ENCODE measurements at places on chromosomes 2 and 18.

DNA sequence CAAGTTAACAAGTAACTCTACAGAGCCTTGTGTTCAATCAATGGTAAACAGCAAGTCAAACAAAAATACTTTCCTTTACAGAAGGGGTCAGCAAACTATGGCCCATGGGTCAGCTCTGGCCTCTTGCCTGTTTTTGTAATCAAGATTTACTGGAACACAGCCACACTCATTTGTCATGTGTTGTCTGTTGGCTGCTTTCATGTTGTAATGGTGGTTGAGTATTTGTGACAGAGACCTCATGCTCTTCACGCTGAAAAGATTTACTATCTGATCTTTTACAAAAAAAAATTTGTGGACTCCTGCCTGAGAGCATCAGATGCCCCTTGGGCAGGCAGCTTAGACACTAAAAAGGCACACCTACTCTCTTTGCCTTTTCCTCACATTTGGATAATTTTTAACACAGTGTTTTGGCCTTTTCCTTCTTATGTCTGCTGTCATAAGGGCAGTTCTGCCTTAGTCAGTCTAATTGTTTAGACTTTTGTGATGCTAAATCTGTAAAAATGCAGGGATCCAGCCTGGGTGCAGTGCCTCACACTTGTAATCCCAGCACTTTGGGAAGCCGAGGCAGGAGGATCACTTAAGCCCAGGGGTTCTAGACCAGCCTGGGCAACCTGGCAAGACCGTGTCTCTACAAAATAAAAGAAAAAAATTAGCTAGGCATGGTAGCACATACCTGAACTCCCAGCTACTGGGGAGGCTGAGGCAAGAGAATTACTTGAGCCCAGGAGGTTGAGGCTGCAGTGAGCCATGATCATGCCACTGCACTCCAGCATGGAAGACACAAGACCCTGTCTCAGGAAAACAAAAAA is 18.3 kb downstream of the IL1B start:
- DNase-seq = no peak

DNA sequence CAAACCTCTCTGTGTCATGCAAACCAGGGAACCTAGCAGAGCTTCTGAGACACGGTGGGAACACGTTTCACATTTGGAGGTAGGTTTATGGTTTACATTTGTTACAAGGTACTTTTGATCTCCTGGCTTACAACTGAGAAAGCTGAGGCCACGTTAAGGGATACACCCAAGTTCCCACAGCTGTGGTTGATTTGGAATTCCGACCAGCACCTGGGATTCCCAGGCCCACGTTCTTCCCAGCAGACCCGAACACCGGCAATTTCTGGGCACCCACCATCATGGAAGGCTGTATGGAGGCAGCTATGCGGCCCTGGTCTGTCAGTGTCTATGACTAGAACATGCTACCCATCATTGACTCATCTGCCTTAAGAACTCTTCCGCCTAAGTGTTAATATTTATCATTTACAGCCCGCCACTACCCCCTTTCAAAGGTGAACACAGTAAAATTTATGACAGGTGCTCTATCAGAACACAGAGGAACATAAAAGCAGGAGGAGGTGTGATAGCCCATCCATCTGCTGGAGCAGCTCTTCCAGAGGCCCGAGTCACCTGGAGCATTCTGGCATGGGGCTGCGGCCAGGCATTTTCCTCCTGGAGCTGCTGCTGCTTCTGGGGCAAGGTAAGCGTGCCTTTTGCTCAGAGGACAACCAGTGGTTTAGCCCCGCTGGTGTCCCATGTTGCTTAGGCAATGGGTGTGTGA is at the start of gene PLB1:
Gene PLB1 (plus strand): TSS at position 510 of the 700 bp plus-strand sequence. CDS start 55 bp downstream, at position 565.
- DNase-seq = no peak

DNA sequence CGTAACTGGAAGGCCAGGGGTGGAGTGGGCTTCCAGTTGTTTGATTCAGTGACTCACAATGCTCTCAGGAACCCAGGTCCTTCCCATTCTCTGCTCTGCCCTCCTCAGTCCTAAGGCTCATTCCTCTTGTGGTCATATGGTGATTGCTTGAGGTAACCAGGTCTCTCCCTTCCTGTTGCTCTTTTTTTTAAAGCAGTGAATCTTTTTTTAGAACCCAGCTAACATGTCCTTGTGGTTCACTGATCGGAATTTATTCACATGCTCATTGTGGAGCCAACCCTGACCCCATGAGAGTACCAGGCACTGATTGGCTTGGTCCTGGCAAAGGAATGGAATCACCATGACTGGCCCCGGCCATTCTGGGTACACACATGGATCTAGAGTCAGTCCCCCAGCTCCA is 7.4 kb downstream of the THNSL2 start:
- DNase-seq = no peak

DNA sequence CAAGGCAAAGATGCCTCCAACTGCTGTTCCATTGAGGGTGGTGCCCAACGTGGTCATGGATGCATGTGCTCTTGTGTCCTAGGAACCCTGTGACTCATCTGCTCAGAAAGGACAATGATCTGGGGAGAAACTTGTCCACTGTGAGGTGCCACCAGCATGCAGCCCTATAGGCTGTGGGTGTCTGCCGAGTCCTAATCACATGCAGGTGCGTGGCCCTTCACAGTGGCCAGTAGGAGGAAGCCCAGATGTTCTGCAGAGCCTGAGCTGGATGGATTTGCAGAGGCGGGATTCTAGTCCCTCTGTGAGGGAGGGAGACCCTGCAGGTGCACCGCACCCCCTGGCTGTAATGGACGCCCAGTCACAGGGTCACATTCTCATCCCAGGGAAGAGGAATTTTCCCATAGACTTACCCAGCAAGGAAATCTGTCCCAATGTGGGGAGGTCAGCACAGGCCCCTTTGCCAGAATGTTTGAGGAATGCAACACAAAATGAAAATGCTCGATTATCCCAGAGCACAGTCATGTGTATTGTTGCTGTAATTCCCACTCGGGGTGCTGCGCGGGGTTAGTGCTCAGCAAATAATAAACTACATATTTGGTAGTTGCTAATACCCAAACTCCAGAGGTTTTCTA is 13.9 kb downstream of the GDF7 start:
- DNase-seq = no peak

DNA sequence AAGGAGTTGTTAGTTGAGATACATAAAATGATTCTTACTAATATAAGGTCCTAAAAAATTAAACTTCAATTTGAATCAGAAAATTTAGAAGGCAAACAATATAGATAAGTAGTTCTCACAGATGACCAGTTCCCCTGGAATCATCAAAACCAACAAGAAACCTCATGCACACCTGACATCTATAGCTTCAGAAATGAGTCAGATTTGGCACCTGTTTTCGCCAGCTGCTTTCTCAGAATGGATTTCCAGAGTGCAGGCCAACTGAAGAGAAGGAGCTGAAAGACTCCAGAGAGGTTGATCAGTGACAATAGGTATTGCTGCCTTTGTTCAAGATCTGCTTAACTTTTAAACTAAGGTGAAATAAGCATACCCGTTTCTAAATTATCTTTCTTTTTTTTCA is 192.4 kb downstream of the RDH14 start:
- no peak for DNase-seq

DNA sequence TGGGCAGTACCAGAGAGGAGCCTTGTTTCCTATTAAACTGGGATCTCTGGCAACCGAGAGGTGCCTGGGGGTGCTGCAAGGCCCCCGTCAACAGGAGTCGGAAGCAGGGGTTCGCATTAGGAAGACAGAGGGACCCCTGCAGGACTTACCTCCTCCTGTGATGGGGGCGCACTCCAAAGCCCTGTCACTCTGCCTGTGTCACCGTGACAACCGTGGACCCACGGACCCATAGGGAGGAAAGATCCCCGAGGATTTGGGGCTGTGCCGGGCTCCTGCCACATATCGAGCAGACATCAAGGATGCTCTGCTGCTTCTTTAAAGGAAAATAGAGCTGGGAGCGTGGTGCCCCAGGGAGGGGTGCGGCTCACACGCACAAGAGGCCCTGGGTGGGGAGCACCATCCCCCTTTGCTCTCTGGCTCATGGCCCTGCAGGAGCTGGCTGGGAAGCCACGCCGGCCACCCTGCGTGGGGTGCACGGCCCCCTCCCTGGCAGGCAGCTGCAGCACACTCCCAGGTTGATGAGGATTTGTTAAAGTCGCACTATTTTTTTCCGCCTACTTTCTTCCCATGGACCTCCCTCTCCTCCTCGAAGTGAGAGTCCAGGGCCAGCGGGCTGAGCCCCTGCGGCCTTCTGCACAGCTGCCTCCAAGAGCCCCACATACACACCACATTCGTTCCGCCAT is 167.5 kb downstream of the TWIST2 start:
- DNase-seq = no peak

GRCh38 chr2:119407430-119408220 is 24.0 kb upstream of the TMEM37 start:
- peak; percentile 22 for DNase-seq

DNA sequence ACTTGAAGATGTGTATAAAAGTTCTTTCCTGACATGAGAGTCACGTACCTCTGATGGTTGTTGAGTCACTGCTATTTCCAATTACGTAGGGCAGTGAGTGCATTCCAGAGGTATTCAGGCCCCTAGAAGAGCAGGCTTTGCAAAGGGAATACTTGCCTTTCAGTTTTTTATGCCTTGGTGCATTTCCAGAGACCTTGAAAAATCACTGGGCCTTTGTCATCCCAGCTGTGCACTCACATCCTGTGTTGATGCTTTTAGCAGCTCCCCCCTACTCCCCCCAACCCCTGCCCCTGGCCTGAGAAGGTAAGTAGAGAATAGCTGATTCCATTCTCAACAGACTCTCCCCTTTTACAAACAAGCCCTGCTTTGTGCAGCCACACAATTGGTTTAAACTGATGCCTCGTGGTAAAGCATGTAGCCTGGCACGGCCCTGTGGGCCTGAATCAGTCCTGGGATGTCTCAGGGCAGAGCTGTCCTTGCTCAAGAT is 174.2 kb downstream of the PRPF40A start:
- DNase-seq = no peak

DNA sequence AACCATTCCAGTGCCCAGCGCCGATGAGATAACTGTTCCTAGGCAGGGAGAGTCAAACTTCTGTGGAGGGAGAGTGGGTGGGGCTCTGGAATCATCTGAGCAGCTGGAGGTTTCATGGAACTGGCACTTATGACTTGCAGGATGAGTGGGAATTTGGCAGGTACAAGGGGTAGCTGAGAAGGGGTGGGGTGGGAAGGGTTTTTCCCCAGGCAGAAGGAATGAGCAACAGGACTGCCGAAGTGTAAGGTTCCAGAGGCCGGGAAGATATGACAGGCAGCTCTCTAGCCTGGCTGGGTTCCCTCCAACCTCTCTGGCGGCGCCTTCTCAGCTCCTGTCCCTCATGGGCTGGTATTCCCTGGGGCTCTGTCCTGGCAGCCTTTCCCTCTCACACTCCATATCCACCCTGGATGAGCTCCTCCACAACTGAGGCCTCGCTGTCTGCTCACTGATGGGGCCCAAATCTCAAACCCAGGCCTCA is 2.5 kb upstream of the TET3 start:
- DNase-seq = no peak

- peak; percentile 80 for DNase-seq
These were observed 807 bp upstream of the CREB1 start for GRCh38 chr2:207528980-207529329.

- DNase-seq = no peak
These were observed 245.6 kb downstream of the NRXN1 start for GRCh38 chr2:50786345-50786744.

GRCh38 chr2:148968776-148969319 is 69.7 kb upstream of the LYPD6B start:
- DNase-seq = no peak
